Stimulated activated naive CD8-positive, alpha-beta T cell treated with anti-CD3 and anti-CD28 coated beads, Interleukin-15, Interleukin-2, amounts not matched to agents 100 U/mL and 50 U/mL, for 24 hours (primary cell): ENCODE measurements at places on chromosomes 1 and 21.
A peak's percentile ranks its signal among the peaks of the same experiment; 100 is the strongest.

- DNase-seq = no peak
These were observed 544.6 kb downstream of the AMY1C start for GRCh38 chr1:104294259-104294658.

- no peak for DNase-seq
These were observed 131.6 kb downstream of the NAV1 start for GRCh38 chr1:201670517-201670916.

DNA sequence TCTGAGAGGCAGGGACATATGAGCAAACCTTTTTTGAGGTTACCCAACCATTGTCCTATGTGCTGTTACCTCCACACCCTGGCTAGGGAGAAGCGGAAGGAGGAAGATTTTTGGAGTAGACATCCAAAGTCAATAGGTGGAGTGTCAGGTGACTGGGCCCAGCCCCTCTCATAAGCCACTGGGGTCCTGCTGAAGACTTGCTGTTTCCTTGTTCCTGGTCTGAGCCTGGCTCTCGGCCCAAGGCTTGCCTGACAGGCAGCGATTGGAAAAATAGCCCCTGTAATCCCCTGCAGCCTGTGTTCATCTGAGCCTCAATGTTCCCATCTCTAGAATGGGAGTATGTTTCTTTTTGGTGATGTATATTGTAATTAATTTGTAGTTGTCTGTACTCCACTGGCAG, 6.9 kb upstream of the PIGR start:
- DNase-seq = no peak

DNA sequence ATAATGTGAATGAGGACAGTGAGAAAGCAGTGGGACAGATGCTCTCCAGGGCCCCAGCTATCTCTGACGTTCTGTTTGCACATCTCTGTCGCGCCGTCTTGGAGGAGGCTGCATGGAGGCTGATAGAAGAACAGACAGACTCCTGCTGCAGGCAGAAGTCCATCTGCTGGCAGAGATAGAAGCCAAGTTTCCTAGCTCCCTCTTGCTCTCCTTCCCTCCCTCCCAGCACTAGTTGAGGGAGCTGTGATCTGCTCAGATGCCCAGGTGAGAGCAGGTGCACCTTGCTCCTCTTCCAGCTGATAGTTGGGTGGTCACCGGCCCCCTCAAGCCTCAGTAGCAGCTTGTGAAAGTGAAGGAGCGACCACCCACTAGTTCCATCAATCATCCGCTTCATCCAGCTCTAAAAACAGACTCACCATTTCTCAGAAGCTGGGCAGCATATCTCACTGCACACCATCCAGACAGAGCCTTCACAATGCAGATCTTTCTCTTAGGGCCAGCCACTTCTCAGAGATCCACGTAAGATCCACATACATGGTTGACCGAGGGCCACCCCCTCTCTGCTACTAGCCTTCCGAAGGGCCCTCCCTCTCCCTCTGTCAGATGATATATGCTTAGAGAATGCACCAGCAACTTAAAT, 12.9 kb downstream of the LRRN2 start:
- no peak for DNase-seq

GRCh38 chr1:56979986-56980755, 14.4 kb upstream of the C8B start:
- DNase-seq = no peak

DNA sequence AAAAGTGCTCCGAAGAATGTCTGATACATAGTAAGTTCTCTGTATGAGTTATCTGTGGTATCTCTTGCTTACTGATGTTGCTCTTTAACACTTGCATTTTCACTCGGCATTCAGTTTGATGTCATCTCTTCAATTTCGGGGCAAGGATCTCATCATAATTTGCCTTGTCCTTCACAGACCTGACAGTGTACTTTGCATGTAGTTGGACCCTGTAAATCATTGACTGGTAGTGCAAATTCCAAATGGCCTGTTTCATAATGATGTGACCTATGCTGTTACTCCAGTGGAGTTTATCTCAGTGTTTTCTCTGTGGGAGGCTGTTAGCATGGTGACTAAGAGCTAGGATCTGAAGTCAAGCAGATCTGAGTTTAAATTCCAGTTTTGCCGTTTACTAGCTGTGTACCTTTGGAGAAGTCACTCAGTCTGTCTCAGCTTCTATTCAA, 34.2 kb upstream of the ABCD3 start:
- DNase-seq = no peak

GRCh38 chr1:201460814-201461644, 8.0 kb downstream of the PHLDA3 start:
- DNase-seq = no peak

DNA sequence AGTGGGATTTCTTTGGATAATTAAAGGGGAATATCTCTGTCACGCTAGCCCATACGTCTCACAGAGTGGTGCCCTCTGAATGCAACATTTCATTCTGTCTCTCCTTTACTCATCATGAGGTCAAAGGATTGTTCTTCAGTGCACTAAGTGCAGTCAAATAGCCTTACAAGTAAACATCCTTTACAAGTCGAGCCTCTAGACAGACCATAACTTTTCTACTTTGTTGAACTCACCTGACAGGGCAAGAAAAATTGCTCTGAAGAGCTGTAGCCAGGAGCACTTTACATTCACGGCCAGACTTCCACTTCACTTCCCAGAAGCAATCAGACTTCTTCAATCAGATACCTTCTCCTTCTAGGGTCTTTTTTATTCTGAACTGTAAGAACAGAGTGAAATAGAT, 768.0 kb upstream of the TMPRSS15 start:
- no peak for DNase-seq

DNA sequence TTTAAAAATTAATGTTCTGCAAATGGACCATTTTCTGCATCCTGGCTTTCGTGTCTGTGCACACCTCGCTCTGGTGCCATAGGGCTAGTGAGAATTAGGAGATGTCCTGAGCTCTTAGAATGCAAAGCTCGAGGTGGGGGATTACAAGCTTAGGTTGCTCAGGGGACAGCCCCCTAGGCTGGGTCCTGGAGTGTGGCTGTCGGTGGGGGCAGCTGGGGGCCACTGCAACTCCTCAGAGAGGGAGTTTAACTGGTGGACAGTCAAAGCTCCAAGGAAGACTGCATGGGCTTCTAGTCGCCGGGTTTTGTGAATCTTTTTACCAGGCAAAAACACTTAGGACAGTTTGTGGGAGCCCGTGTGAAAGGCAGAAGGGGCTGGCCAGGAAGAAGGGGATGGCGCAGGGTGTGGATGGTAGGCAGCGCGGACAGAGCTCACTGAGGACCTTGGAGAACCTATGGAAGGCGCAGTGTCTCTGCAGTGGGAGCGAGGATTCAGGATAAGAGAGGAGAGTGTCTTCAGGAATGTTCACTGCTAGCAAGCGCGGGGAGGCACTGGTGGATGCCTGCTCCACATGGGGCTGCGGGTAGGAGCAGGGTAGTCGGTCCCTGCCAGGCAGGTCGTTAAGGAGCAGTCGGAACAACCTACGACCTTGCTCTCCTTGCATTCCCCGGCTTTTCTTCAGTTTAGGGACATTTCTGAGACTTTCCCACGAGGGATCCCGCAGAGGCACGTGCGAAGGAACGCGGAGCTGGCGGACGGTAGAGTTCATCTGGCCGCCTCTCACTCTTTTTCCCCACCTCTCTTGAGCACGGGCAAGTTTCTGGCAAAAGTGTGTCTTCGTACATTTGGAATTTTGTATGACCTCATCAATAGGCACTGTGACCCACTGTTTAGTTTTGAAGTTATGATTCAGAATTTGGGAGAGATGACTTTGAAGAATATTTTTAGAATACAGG, 12.9 kb upstream of the KCNE1 start:
- no peak for DNase-seq

DNA sequence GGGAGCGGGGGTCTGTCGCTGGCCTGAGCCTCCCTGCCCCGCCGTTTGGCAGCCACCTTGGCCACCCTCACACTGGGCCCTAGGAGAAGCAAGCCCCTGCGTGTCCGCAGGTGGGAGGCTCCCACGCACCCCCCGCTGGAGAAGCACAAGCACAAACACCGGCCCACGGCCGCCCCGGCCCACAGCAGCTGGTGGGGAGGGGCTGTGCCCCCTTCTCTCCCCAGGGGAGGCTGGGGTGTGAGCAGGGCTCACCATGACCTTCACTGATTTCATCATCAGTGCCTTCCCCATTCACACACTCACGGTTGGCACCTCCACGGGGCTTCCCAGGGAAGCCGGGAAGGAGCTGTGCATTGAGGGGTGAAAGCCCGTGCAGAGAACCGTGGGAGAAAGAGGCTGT, 7.9 kb downstream of the AGRN start:
- no peak for DNase-seq

DNA sequence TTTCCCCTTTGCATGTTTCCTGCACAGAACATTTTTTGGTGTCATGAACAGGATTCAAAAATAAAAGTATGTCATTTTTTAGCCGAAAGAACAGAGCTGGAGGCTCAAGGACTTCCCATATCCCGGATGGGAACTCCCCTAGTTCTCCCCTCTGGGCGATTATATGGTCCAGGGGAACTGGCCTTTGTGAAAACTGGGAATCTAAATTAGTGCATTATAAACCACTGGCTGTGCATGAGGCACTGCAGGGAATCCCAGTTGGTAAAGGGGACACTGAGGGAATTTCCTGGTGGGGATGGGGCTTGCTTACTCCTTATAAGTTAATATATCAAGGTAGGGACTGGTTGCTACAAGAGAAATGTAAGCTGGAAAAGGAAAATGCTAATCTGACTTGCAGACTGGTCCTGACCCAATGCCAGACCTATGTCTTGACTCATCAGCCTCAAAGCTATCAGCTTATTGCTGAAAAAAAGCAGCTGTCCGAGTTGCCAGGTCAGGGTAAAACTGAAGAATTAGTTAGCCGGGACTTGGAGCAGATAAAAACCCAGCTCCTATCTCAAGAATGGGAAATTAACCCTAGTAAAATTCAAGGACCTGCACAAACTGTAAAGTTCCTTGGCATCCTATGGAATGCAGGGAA, 122.6 kb downstream of the FCRL5 start:
- no peak for DNase-seq

GRCh38 chr1:198788561-198789064, 149.8 kb downstream of the PTPRC start:
- peak; percentile 36 for DNase-seq

- peak; percentile 92 for DNase-seq
These were observed at the start of gene SPOCD1 for GRCh38 chr1:31815752-31816500. Gene SPOCD1 (minus strand): TSS chr1:31816022. CDS start chr1:31815333, 689 bp downstream.

- peak; percentile 72 for DNase-seq
These were observed 40.2 kb downstream of the FASLG start for GRCh38 chr1:172699111-172699510.

DNA sequence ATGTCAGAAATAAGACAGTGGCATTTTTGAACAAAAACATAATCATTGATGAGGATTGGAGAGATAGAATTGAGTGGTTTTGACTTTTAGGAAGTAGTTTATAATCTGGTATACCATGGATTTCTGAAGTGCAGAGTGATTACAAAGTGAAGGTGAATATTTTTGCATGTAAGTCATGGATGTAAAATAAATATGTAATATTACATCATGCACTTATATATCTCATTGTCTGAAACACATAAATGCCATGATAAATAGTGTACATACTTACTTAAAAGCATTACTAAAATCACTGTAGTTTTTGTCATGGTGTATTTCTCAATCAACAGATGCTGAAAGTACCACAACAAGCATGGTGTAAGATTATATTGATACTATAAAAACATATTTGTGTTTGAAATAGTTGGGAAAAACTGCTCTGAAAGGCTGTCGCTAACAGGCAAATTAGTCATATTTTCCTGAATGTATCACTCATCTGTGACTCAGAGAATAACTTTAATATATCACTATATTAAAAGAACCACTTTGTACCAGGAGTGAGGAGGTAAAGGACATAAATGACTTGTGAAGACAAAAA, 24.8 kb upstream of the RGS18 start:
- DNase-seq = no peak

- no peak for DNase-seq
These were observed 33.5 kb downstream of the ADGRL2 start for GRCh38 chr1:81834268-81834667.

DNA sequence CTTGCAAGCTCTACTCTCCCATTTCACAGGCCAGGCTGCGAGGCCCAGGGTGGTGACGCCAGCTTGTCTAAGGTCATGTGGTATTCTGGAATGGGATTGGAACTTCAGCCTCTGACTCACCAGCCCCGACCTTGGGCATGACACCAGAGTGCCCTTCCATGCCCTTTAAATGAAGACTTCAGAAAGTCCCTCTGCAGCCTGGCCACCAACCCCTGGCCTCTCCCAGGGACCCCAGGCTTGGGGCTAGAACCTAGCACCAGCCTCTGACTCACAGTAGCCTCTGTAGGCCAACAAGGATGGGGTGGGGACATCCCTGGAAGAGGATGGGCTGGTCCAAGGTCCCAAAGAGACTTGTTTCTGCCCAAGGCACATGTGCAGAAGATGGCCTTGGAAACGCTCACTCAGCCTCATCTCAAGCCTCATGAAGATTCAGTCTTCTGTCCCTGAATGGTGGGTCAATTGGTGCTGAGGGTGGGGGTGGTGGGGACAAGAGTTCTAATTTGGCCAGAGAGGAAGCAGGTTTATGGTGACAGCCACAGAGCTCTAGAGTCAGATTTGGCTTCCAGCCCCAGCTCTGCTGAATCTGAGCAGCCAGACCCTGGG, 36.1 kb upstream of the RUNX3 start:
- peak; percentile 74 for DNase-seq

GRCh38 chr1:108897865-108898720, 21.3 kb downstream of the GPSM2 start:
- no peak for DNase-seq
